T-helper 22 cell (primary cell): ENCODE measurements at places on chromosomes 4 and X.
A peak's percentile ranks its signal among the peaks of the same experiment; 100 is the strongest.

GRCh38 chrX:8668813-8669212 lies 63.1 kb downstream of the ANOS1 start:
- DNase-seq, result no peak

GRCh38 chrX:123084797-123085196 lies 99.3 kb upstream of the GRIA3 start:
- no peak for DNase-seq

DNA sequence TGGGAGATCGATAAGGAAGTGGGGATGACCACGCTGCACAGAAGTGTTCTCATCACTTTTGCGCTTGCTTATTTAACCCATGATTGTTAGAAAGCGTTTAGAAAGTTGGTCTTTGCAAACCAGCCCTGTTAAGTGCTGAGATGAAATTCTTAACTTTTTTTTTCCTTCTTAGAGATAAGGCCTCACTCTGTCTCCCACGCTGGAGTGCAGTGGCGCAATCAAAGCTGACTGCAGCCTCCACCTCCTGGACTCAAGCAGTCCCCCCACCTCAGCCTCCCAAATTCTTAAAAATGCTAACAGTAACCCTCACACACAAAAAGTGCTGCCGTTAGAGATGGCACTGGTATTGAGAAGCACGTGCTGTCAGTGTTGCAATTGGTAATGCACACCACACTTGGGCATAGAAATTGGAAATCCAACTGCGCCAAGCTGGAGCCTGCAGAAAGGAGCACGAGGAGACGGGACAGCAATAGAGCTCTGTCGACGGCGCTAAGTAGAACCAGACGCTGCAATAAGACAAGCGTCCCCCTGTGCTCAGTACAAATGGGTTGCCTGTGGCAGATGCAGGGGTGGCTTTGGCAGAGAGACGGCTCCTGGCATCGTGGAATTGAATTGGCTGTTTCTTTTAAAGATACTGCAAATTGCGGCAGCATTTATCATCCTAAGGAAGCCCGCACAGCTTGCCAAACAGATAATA lies 113.4 kb downstream of the TBL1X start:
- no peak for DNase-seq

- DNase-seq, result no peak
Observed at GRCh38 chrX:9037296-9037695, 3.4 kb upstream of the FAM9B start.

GRCh38 chrX:148416931-148417330 lies 83.5 kb upstream of the AFF2 start:
- no peak for DNase-seq

- DNase-seq, result no peak
Observed at GRCh38 chr4:48379587-48380180, 38.4 kb downstream of the SLAIN2 start.

- no peak for DNase-seq
Observed at GRCh38 chr4:111601671-111602070, 543.6 kb upstream of the FAM241A start.

GRCh38 chr4:4443821-4444220 lies 56.9 kb downstream of the NSG1 start:
- DNase-seq, result no peak

- no peak for DNase-seq
Observed at GRCh38 chr4:121877041-121877773, 6.9 kb upstream of the BBS7 start.

- no peak for DNase-seq
Observed at GRCh38 chrX:15956681-15957080, 102.1 kb upstream of the AP1S2 start.

DNA sequence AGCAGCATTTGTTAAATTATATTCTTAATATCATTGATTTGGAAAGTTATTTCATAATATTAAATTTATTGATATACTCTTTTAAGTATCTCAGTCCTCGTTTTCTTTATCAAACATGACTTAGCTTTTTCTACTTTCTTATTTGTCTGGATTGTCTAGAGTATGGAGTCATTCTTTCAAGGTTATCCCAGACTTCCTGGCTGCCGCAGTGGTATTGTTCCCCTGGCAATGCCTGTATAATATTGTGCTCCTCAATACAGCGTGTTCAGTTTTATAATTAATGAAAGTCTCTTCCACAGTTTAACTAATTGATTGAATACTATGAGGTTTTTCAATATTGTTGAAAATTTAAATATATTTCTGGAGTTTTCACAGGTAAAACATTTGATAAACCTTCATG lies 310.9 kb downstream of the ANKRD50 start:
- DNase-seq, result no peak

- no peak for DNase-seq
Observed at GRCh38 chrX:103431316-103431715, 55.0 kb downstream of the BEX3 start.

- DNase-seq, result no peak
Observed at GRCh38 chr4:133594390-133595207, 445.5 kb downstream of the PCDH10 start.

DNA sequence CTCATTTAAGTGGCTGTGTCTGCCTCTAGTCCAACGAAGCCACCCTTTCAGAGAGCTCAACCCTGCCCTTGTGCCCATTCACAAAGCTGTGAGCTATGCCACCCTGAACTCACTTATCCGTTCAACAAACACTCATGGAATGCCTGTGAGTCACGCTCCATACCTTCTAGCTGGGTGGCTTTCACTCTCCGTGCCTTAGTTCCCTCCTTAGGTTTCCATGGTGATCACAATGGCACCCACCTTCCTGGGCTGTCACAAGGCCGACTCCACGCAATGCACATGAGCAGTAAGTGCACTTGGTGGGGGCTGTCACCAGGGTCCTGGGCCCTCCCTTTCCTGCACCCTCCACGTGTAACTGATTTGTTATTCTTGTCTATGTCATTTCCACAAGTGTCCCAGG lies 37.2 kb upstream of the PPP2R2C start:
- no peak for DNase-seq

DNA sequence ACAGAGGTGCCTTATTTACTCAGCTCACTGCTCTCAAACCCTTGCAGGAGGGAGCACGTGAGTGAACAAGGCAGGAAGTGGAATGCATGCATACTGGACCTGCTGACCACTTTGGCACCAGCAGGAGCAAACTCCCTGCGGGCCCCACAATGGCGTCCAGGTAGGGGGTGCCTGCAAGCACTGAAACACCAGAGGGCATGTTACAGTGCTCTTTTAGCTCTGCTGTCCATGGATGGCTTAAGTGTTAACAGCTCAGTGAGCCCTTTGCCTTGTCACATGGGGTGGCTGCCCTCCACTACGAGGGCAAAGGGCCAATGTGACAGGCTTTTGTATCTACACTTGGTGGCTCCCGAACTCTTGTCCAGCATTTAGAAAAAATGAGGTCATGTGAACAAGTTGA lies 199.5 kb upstream of the UGT8 start:
- DNase-seq, result no peak

DNA sequence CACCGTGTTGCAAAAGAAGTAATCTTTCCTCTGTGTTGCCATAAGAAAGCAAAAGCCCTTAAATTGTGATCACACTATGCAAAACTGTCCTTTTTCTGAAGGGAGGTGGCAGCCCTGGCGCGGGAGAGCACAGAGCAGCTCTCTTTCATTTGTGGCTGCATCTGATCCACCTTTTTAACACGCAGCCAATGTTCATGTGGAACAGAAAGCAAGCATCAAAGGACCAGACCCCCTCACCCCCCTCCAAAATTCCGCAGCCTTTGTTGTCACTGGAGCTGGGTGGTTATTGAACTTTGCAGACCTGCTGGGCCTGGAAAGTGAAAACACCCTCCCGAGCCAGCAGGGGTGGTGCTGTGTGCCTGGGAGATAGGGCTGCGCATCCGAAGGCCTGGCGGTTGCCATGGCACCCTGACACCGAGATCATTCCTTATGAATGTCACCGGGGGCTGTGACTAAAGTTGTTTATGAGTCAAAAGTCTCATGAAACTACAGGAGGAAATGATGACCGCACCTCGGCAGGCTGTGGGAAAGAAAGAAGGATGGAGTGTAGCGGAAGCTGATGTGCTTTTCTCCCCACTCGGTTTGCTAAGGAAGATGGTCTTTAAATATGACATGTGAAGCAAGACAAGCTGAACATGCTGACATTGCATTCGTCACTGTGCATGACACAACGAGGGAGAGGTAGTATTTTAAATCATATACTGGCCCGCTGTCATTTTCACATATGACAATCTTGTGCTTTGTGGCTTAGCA lies 367.4 kb downstream of the UNC5C start:
- peak; percentile 2 for DNase-seq

GRCh38 chrX:148498067-148498466 lies 2.4 kb upstream of the AFF2 start:
- DNase-seq, result no peak

DNA sequence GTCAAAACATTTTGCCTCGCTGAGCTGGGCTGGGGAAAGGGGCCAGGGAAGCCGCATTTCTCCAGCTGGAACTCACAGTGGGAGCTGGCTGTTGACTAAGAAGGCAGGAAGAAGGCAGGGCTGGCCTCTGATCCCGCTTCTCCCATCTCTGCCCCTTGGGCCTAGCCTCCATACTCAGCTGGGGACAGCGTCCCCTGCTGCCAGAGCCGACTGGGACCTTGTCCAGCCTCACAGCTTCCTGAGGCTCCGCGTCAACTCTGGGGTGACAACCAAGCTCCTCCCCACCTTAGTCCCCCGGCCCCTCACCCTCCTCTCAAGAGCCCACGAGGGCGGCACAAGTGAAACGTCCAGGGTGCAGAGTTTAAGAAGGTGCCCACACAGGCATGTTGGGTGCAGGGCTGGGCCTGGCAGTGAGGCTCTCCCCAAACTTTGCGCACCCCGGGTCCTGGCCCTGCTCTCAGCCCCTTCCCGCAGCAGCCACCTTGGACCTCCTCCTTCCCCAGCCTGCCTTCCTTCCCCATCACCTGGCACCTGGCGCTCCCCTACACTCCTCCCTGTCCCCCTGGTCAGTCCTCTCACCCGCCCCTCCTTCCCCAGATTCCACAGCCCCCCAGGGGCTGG lies 100.8 kb downstream of the PSAPL1 start:
- DNase-seq, result no peak

DNA sequence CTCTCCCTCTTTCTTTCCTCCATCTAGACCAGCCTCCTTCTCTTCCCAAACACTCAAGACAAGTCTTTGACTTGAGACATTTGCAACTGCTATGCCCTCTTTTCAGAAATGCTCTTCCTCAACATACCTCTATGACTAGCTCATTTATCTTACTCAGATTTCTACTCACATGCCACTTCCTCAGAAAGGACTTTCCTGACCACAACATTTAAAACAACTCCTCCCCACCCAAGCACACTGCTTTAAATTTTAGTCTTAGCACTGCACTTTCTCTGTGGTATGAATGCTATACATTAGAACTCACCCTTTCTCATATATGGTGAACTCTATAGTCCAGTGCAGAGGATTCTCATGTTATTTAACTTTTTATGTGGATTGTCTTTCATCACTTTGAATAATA lies 28.4 kb upstream of the SULT1E1 start:
- no peak for DNase-seq

DNA sequence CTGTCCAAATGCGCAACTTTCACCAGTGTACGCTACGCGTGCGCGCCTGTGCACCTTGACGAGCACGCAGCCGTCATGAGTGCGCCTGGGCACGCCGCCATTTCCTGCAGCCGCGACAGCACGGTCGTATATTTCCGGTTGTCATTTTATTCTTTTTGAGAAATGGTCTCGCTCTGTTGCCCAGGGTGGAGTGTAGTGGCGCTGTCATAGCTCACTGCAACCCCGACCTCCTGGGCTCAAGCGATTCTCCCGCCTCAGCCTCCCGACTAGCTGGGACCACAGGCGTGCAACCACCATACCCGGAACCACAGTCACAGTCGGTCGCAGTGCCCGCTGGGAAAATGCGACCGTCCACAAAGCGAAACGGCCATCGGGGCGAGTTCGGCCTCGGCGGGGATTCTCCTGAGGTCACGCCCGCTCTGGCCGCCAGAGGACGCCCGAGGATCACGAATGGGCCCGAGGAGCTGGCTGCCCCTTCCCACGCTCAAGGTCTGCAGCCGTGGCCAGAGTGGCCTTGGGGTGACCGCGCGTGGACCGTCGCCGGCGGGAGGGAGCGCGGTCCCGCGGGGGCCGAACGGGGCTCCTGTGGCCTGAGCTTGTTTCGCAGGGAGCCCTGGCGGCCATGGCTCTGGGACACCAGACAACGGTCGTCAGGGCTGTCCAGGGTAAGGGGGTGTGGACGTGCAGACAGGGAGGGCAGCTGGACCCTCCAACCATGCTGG lies 23.7 kb upstream of the PNMA3 start:
- peak; percentile 29 for DNase-seq

DNA sequence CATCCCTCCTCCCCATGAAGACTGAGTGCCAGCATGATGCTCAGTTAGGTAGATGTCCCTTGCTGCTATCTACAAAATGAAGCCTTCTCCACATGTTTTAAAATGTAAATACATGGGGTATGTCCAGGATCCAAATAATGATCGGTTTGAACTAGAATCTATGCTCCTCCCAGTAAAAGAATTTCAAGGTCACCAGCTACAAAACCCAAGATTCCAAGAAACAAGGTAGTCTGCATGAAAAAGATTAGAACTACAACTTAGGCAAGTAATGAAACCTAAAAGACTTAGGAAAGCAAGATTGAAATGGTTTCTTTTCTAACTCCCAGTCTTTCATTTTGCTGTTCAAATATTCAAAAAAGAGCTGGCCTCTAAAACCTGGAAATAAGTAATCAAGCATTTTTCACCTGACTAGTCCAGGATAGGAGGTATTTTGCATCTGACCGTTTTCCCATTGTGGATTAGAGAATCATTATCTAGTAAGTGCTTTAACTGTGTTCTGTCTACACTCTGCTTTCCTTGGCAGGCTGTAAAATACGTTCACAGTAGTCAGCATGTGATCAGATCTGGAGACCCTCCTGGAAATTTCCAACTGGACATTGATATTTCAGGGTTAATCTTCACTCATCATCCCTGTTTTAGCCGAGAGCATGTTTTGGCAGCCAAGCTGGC lies 57.4 kb downstream of the CC2D2A start:
- DNase-seq, result no peak
